ENCODE measurements at places on chromosomes 2 and 18. TPM values are rescaled to one million over a fixed set of nuclear protein-coding genes. Genes with fewer than 3 reads are reported as not detected.

TRAPPC12 gene
- total RNA-seq, result 77.4 TPM

HK2 gene
- 17.6 TPM for total RNA-seq

GRCh38 chr2:177715771-177716170 lies 323.2 kb downstream of the AGPS start:
- DNase-seq, result no peak

ESPNL gene
- 0.14 TPM for total RNA-seq

GRCh38 chr18:75745147-75745546 lies 317.6 kb upstream of the SMIM21 start:
- DNase-seq, result no peak

DNA sequence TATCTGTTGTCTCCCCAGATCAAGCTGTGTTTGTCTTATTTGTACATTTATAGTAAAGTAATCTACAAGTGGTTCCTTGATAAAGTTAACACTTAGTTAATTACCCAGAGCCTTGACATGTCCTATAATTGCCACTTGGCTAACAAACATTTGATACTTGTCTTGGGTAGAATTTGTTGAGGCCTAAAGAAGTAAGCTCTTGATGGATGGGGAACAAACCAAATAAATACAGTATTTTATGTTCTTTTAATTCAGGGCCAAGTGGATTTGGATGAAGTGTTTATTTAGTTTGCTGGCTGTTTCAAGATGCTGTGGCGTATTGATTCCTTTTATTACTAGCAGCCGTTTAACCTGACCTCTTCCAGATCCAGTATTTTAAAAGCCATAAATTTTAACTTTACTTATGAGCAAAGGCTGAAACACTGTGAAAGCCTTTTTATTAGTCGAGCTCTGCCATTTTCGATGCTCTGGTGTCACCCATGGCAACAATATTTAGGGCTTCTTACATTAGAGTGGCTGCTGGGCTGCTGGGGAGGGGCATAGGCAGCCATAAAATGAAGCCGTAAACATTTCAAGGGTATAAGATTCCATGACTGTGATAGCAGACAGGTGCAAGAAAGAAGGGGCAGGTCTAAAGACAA lies 401.6 kb upstream of the NRP2 start:
- DNase-seq, result no peak

DNA sequence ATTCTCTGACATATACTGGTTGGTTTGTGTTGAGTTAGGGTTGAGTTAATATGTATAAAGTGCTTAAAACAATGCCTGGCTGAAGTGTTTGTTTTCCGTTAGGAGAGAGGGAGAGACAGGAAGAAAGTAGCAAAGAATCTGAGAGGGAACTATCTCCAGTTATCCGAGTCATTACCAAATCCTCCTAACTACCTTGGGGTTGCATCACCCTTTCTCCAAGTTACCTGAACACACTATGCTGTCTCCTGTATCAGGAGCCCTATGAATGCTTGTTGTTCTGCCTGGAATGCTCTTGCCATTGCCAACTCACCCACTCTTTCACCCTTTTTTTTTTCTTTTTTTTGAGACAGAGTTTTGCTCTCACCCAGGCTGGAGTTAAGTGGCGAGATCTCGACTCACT lies 47.9 kb upstream of the ITGAV start:
- DNase-seq, result peak; percentile 32

NEUROD1 gene
- total RNA-seq, result not detected

- no peak for DNase-seq
These were observed 167.0 kb upstream of the CREB1 start for GRCh38 chr2:207362716-207363115.

- no peak for DNase-seq
These were observed 423.3 kb downstream of the LRP1B start for GRCh38 chr2:141707486-141707885.

IGFBP5 gene
- total RNA-seq, result 111 TPM

- no peak for DNase-seq
These were observed 1.5 kb downstream of the DNAJB2 start for GRCh38 chr2:219280651-219281050.

GRCh38 chr18:25352629-25353005 lies 651 bp upstream of the ZNF521 start:
- no peak for DNase-seq
